Activated T-helper 1 cell treated with anti-CD3 and anti-CD28 coated beads, Interleukin-2, amount 50 U/mL, for 16 hours (primary cell): ENCODE measurements at places on chromosomes 4 and X.

DNA sequence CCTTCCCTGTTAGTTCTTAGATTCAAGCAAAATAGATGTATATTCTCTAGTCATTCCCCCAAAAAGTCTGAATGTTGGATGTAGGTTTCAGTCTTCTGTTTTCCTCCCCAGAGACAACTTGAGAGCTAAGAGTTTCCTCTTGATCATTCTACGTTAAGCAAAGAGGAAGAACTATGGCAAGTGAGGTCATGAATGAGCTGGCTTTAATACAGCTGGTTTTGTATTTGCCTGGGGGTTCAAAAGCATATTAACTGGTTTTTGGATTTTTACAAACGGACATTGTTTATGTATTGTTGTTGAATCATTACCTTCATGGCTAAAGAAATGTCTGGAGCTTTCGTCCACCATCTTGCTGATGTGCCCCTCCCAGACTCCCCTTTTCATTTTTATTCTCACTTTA lies 916.7 kb upstream of the POU3F4 start:
- no peak for DNase-seq

- no peak for DNase-seq
These were observed 19.4 kb downstream of the THOC2 start for GRCh38 chrX:123713434-123713833.

GRCh38 chrX:30613721-30614120 lies 36.2 kb upstream of the TASL start:
- no peak for DNase-seq

DNA sequence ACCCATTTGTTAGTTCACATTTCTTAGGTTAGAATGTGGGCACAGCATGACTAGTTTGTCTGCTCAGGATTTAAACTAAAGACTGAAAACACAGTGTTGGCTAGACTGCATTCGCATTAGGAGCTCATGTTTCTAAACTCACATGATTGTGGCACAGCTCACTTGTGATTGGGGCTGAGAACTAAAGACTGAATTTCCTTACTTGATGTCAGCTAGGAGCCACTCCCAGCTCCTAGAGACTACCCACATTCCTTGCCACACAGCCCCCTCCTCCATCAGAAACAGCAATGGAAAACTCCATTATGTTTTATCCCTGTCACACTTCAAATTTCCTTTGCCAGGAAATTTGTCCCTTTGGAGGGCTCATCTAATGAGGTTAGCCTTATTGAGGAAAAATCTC lies 170.2 kb upstream of the NUDT6 start:
- no peak for DNase-seq
